Activated T-helper 1 cell treated with anti-CD3 and anti-CD28 coated beads, Interleukin-12 subunit alpha, Interleukin-12 subunit beta, Interleukin-2, Interleukin-4 antibody, amounts not matched to agents 30 ng/mL and 10 ng/mL and 1 ng/mL, durations not matched to agents 14 hours and 24 hours and 36 hours (primary cell): ENCODE measurements at places on chromosomes 11 and 22. TPM values are rescaled to one million over a fixed set of nuclear protein-coding genes. Genes with fewer than 3 reads are reported as not detected.

TMPRSS4 gene
- not detected in 2 replicates for total RNA-seq

DNA sequence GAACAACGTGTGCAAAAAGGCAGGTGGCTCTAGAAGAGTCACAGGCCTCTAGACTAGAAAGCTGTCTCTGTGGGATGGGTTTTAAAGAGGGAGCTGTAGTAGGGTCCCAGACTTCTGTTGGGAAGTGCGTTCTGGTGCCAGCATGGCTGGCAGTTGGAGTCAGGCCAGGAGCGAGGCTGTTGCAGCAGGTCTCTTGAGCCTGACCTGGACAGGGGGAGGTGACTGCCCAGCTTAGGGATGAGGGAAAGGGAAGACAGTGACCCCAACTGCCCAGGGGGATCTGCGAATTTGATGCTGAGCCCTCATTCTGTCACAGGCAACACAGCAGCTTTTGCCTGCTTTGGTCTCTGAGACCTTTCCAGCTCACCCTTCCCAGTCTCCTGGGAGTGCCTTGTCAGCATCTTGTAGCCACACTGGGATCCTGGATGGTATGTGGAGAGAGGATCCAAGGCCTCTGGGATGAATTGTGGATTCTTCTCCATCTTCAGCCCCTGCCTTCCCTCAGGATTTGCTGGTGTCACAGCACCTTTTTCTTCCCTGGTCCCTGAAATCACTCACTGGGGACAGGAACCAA is 3.4 kb downstream of the TSKU start:
- no peak overlapping the region for H3K27ac ChIP-seq
- H3K4me3 ChIP-seq: no peak overlapping the region
- peaks cover 20% of the 10 kb centered on the region for H3K27me3 ChIP-seq
- DNase-seq: no peak
- H3K4me1 ChIP-seq: peaks cover 9% of the 10 kb centered on the region

SNX19 gene
- 58.5 and 60.7 TPM in 2 replicates for total RNA-seq

GRCh38 chr11:76600124-76600655 is 70.4 kb downstream of the LRRC32 start:
- peaks cover 2% of the 10 kb centered on the region for H3K27me3 ChIP-seq
- no peaks in the 10 kb centered on the region for H3K36me3 ChIP-seq
- H3K4me1 ChIP-seq: peaks cover 16% of the 10 kb centered on the region
- H3K4me3 ChIP-seq: no peak overlapping the region

DNA sequence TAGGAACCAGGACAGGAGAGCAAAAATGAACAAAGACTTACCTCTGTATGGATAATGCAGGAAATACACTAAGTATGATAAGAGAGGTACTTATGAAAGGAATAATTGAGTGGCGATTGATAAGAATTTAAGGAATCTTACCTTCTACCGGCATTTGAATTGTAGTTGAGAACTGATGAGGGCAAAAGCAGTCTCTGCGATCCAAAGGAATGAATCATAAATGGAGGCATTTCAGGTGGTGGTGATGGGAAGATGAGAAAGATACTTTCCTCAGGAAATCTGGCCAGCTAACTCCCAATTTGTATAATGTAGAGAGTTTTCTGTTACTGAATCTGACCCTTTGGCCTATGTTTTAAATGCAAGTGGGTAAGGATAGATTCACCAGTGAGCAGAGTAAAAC is 71.9 kb upstream of the C11orf87 start:
- peaks cover 2% of the 10 kb centered on the region for H3K27me3 ChIP-seq
- no peaks in the 10 kb centered on the region for H3K36me3 ChIP-seq
- DNase-seq: no peak
- H3K4me1 ChIP-seq: no peaks in the 10 kb centered on the region
- no peak overlapping the region for H3K27ac ChIP-seq
- no peak overlapping the region for H3K4me3 ChIP-seq

SERPING1 gene
- not detected in 2 replicates for total RNA-seq

DNA sequence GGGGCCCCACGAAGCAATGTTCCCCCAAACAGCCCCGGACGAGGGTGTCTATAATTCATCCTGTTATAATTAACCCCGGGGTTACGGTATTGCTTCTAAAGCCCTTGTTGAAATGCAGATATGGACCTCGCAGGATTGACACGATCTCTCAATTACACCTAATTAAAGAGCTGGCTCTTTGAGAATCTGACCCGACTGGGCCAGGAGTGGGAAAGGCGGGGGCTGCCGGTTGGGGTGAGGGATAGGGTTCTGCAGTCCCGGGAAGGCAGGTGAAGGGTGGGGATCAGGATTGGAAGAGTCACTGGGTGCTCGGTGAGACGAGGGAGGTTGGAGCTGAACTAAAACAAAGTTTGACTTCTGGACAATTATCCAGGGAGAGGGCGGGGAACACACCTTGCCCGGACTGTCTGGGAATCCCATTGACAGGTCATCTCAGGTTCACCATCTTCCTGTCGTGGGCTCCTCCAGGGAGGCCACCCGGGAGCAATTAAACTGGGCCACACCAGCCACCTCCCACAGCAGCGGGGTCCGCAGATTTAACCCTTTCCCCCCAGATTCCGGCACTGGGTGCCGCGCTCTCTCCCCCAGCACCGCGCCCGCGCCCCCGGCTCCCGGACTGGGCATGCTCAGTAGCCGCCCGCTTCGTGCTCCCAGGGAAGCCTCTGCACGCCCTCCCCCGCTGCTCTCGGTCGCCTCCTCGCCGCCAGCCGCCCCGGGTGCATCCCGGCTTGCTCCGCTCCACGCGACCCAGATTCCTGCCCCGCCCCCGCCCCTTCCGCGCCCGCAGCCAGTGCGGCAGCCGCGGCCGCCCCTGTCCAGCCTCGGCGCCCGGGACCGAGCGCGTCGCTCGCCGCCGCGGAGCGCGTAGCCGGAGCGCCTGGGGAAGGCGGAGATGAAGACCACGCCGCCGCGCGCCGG is at the start of gene ELMOD1:
Gene ELMOD1, plus strand, starts transcription at position 688 of the 918 bp plus-strand sequence. CDS start 27,043 bp downstream, outside the sequence.
- DNase-seq: peak; percentile 2
- H3K36me3 ChIP-seq: peaks cover 3% of the 10 kb centered on the region
- H3K4me3 ChIP-seq: peak within 1 kb of the TSS; percentile 85
- peak within 1 kb of the TSS; percentile 56 for H3K27ac ChIP-seq
- peaks cover 26% of the 10 kb centered on the region for H3K4me1 ChIP-seq
- H3K27me3 ChIP-seq: peaks cover 84% of the 10 kb centered on the region

C22orf31 gene
- not detected in 2 replicates for total RNA-seq

GRCh38 chr22:49302530-49302929 is 525.1 kb downstream of the BRD1 start:
- no peaks in the 10 kb centered on the region for H3K4me1 ChIP-seq
- H3K36me3 ChIP-seq: no peaks in the 10 kb centered on the region
- no peak overlapping the region for H3K4me3 ChIP-seq
- H3K27ac ChIP-seq: no peak overlapping the region

ARL2 gene
- total RNA-seq: 67.3 and 71.2 TPM in 2 replicates

PATE1 gene
- not detected in 2 replicates for total RNA-seq

- no peaks in the 10 kb centered on the region for H3K36me3 ChIP-seq
- peaks cover 20% of the 10 kb centered on the region for H3K4me1 ChIP-seq
- peaks cover 8% of the 10 kb centered on the region for H3K27me3 ChIP-seq
- no peak overlapping the region for H3K4me3 ChIP-seq
Measured at GRCh38 chr11:73645121-73645969, 1.0 kb upstream of the PLEKHB1 start.

VPREB1 gene
- total RNA-seq: not detected in 2 replicates

GRCh38 chr22:17769013-17769715 is 5.1 kb downstream of the BID start:
- H3K27me3 ChIP-seq: peaks cover 38% of the 10 kb centered on the region
- peaks cover 51% of the 10 kb centered on the region for H3K4me1 ChIP-seq
- H3K4me3 ChIP-seq: no peak overlapping the region
- no peak overlapping the region for H3K27ac ChIP-seq
- no peak for DNase-seq
- H3K36me3 ChIP-seq: peaks cover 8% of the 10 kb centered on the region

MLC1 gene
- total RNA-seq: not detected in 2 replicates

- H3K4me3 ChIP-seq: peak overlapping the region; percentile 53
- H3K27ac ChIP-seq: peak overlapping the region; percentile 65
- peaks cover 85% of the 10 kb centered on the region for H3K4me1 ChIP-seq
- no peaks in the 10 kb centered on the region for H3K27me3 ChIP-seq
- peaks cover 57% of the 10 kb centered on the region for H3K36me3 ChIP-seq
- DNase-seq: no peak
Measured at GRCh38 chr22:21764038-21764804, 28.6 kb upstream of the YPEL1 start.

WNT11 gene
- 0.39 TPM in 1 of 2 replicates, not detected in the other for total RNA-seq

MIAT gene
- total RNA-seq: 37.9 and 39.8 TPM in 2 replicates

DNA sequence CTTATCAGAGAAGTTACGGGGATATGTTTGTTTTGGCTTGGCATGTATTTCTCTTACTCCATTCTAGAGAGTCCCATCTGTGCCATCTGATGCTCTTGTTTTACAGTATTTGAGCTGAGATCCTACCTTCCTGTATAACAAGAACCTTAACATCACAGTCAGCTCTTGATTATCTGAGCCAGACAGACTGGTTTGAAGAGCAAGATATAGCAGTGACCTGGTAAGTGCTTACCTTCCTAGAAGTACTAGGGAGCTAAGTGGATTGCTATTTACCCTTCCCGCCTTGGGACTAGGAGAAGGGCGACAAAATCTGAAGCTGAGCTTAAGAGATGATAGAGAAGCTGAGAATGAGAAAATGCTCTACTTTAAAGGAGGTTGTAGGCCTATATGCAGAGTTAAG is 235.3 kb downstream of the CSNK2A3 start:
- no peak overlapping the region for H3K27ac ChIP-seq
- H3K4me1 ChIP-seq: peaks cover 7% of the 10 kb centered on the region
- H3K27me3 ChIP-seq: peaks cover 4% of the 10 kb centered on the region
- no peaks in the 10 kb centered on the region for H3K36me3 ChIP-seq
- no peak for DNase-seq
- H3K4me3 ChIP-seq: no peak overlapping the region

F2 gene
- not detected in 2 replicates for total RNA-seq

ST14 gene
- not detected in 2 replicates for total RNA-seq

DNA sequence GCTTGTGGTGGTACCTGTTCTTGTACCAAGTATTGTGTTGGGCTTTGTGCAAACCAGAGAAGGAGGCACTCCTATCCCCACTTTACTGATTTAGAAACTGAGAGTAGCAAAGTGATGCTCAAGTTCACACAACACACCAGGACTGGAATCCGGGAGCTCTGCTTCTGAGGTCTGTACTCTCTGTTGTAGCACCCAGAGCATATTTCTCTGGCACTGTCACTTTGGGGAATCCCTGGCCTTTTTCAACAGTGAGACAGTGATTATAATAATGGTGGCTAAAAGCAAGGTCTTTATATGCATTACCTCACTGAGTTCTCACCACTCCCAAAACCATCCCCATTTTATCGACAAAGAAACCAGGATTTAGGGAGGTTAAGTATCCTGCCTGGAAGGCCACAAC is 362.4 kb downstream of the TENM4 start:
- H3K27ac ChIP-seq: no peak overlapping the region
- no peak overlapping the region for H3K4me3 ChIP-seq
- no peaks in the 10 kb centered on the region for H3K4me1 ChIP-seq
- no peaks in the 10 kb centered on the region for H3K36me3 ChIP-seq
- H3K27me3 ChIP-seq: peaks cover 3% of the 10 kb centered on the region

DNA sequence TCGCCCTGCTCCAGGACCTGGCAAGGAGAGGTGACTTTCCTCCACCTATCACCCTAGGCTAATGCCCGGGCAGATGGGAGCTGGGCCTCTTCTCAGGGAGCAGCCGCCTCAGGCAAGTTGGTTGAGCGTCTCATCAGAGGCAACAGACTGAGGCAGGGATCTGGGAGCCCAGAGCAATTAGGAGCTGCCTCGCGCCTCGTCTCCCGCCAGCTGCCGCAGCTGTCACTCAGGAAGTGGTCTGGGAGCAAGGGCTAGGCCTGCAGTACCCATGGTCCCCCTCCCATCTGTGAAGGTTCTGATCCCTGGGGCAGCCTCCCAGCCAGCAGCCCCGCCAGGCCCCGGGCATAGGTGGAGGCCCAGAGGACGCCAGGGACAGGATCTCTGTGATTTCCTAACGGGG is 4.6 kb upstream of the CABP7 start:
- no peak overlapping the region for H3K4me3 ChIP-seq

DNA sequence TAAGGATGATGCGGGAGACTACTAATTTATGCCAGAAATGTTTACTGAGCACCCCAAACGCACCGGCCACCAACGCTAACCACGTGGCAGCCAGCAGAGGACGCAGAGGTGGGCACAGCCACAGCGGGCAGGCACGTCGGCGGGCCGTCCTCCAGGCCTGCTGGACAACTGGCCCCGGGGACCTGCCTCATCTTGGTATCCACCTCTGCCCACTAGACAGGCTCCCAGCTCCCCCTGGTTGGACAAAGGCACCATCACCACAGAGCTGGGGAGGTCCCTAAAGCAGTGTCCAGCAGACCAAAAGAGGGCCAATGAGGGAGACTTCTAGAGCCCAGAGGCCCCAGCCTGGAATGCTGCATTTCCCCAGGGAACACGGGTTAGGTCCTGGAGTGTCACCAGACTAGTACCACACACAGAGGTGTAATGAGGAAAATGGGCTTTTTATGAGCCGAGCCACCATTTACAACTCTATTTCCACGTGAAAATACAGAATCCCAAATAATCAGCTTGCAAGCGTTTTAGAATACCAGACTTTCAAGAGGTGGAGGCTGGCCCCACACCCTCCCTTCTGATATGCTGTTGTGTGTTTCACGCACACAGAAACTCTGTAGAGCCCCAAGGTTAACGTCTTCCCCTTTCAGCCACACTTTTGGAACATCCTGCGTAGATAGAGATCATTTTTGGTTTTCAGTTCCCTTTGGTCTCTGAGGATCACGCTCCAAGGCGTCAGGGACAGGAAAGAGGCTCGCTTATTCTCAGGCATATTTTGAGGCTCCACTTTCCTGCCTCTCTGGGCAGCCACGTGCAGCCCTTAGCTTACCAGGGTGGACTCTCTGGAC is 23.7 kb upstream of the BID start:
- no peaks in the 10 kb centered on the region for H3K36me3 ChIP-seq
- H3K4me3 ChIP-seq: no peak overlapping the region
- H3K27ac ChIP-seq: no peak overlapping the region
- H3K4me1 ChIP-seq: peaks cover 5% of the 10 kb centered on the region
- H3K27me3 ChIP-seq: peaks cover 2% of the 10 kb centered on the region
- DNase-seq: no peak

DNA sequence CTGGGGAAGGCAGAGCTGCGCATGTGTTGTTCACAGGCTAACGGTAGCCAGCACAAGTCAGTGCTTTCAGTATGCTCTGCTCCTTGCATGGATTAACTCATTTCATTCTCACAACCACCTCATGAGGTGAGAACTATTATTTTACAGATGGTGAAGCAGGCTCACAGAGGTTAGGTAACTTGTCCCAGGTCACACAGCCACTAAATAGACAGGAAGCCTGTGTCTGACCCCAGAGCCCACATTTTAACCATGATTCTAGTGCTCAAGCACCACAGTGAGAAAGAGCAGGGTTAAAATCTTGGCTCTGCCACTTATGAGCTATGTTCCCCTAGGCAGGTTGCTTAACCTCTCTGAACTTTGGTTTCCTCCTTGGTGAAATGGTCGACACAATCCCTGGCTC is 6.2 kb upstream of the SNX15 start:
- H3K36me3 ChIP-seq: peaks cover 24% of the 10 kb centered on the region
- no peak overlapping the region for H3K27ac ChIP-seq
- peaks cover 2% of the 10 kb centered on the region for H3K27me3 ChIP-seq
- H3K4me1 ChIP-seq: peaks cover 10% of the 10 kb centered on the region
- H3K4me3 ChIP-seq: no peak overlapping the region
- DNase-seq: no peak

DERL3 gene
- 13.8 and 18.8 TPM in 2 replicates for total RNA-seq

CAPN5 gene
- total RNA-seq: 0.10 and 0.32 TPM in 2 replicates

C1QTNF5 gene
- total RNA-seq: not detected in 2 replicates

CHRDL2 gene
- not detected in 2 replicates for total RNA-seq

GRCh38 chr11:93822359-93822758 is 28.1 kb downstream of the VSTM5 start:
- H3K4me3 ChIP-seq: no peak overlapping the region
- H3K27ac ChIP-seq: no peak overlapping the region
- DNase-seq: no peak

UEVLD gene
- total RNA-seq: 31.2 and 31.4 TPM in 2 replicates

- peaks cover 5% of the 10 kb centered on the region for H3K27me3 ChIP-seq
- H3K4me3 ChIP-seq: no peak overlapping the region
- H3K27ac ChIP-seq: no peak overlapping the region
- no peaks in the 10 kb centered on the region for H3K36me3 ChIP-seq
- no peaks in the 10 kb centered on the region for H3K4me1 ChIP-seq
- DNase-seq: no peak
Measured at GRCh38 chr11:12414611-12415010, 37.2 kb downstream of the PARVA start.
